ENCODE measurements at places on chromosomes 16 and 17. TPM values are rescaled to one million over a fixed set of nuclear protein-coding genes. Genes with fewer than 3 reads are reported as not detected.

RNF112 gene
- polyA plus RNA-seq: 3.0 TPM

MMP25 gene
- polyA plus RNA-seq: 0.97 TPM

ZPBP2 gene
- polyA plus RNA-seq: not detected

BRIP1 gene
- polyA plus RNA-seq: 0.08 TPM

CETP gene
- 0.32 TPM for polyA plus RNA-seq

KRTAP3-1 gene
- polyA plus RNA-seq: not detected

SLC12A3 gene
- not detected for polyA plus RNA-seq

OR1F1 gene
- polyA plus RNA-seq: not detected

PDE6G gene
- not detected for polyA plus RNA-seq
